ENCODE measurements at places on chromosomes 3 and 15.
A peak's percentile ranks its signal among the peaks of the same experiment; 100 is the strongest.

GRCh38 chr15:85443046-85443445, 62.6 kb downstream of the AKAP13 start:
- no peak for DNase-seq

DNA sequence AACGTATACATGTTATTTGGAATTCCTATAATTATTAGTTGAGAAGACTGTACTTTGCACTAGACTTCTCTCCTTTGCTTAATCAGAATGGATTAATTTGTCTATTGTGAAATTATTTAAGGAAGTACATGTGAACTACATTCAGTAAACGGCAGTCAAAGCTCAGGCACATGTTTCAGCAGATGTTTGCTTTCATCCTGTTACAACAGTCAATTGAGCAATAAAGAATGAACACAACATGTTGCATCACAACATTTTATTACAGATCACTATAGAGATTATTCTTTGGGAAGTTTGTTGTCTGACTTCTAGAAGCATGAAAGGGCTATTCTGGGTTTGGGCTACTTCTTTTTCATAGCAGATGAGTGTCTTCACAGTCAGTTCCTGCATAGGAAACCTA, 39.2 kb downstream of the RAB27A start:
- peak; percentile 69 for DNase-seq

- DNase-seq: peak; percentile 21
These were observed 227.8 kb upstream of the CTNNB1 start for GRCh38 chr3:40971191-40972168.

DNA sequence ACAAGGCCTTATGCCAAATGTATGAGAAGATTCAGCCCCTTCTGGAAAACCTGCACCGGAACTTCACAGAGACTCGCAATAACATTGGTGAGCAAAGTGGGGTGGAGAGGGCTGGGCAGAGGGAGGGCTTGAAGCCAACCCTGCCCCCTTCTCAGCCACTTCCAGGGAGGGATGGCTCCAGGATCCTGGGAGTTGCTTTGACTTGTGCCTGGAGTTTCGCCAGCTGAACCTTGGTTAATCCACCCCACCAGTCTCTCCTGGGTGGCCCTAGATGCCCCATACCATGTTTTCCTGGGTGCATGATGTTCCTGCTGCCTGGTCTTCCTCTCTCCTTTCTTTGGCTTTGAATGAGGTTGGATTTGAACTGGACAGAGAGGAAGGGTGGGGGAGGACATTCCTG, 10.8 kb downstream of the TBC1D21 start:
- no peak for DNase-seq

DNA sequence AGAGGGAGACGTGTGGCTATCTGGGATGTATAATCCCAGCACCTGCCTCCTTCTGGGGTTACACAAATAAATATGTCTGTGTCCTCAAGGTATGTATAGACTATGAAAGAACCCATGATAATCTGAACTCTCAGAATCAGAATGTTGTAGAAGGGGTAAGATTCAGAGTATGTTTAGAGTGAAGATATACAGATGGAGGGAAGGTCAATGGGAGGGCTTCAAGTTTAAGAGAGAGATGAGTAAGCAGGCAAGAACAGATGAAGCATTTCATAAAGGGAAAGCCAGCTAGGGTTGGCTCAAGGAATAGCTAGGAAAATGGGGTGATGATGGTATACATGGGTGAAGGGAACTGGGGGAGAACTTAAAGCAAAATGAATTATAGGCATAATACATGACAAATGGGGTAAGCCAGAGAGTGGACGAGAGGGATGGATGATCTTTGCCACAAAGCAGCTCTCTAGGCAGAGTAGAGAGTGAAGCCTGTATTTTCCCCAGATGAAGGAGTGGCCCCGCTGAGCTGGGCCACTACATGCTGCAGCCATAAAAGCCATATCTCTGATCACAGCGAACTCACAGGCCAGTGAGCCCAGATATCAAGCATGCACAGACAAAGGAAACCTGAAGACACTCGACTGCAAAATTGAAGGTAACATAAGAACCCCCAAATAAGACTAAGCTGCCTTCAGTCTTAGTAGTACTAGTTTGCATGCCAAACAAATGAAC, 15.9 kb upstream of the ZBTB38 start:
- no peak for DNase-seq

DNA sequence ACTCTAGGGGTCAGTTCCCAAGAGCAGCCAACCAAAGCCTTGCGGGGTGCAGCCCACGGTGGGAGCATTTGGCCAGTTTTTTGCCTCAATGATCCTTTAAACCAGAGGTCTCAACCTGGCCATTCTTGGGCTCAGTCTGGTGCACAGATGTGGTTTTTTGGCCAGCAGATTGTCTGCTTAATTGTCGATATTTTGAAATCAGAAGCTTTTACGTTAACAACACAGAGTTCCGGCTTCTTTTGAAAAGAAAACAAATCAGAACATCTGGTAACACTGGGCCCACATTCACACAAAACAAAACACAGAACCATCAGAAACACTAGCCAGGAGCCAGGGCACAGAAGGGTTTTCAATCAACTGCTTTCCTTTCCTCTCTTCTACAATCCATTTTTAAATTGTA, 127.7 kb downstream of the XXYLT1 start:
- no peak for DNase-seq

DNA sequence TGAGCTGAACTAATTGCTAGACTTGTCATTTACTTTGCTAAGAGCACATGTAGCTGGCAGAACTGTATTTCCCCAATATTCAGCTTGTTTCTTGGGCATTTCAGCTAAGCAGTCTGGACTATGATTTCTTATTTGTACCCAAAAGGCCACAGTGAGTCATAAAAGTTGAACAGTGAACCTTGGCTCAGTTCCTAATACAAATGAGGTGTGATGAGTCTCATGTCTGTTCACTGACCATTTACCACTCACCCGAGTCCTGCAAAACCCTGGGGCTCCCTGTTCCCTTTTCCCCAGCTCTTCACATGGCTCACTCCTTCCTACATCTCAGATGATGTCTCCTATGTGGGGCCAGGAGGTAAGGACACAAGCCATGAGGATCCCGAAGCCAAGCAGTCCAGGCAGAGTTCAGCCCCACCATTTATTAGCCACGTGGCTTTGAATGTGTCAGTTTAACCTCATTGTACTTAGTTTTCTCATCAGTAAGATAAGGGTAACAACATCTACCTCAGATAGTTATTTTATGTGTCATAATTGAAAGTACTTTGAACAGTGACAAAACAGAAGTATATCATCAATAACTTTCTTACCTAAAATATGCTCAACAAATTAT, 239.3 kb downstream of the IL5RA start:
- DNase-seq: no peak

DNA sequence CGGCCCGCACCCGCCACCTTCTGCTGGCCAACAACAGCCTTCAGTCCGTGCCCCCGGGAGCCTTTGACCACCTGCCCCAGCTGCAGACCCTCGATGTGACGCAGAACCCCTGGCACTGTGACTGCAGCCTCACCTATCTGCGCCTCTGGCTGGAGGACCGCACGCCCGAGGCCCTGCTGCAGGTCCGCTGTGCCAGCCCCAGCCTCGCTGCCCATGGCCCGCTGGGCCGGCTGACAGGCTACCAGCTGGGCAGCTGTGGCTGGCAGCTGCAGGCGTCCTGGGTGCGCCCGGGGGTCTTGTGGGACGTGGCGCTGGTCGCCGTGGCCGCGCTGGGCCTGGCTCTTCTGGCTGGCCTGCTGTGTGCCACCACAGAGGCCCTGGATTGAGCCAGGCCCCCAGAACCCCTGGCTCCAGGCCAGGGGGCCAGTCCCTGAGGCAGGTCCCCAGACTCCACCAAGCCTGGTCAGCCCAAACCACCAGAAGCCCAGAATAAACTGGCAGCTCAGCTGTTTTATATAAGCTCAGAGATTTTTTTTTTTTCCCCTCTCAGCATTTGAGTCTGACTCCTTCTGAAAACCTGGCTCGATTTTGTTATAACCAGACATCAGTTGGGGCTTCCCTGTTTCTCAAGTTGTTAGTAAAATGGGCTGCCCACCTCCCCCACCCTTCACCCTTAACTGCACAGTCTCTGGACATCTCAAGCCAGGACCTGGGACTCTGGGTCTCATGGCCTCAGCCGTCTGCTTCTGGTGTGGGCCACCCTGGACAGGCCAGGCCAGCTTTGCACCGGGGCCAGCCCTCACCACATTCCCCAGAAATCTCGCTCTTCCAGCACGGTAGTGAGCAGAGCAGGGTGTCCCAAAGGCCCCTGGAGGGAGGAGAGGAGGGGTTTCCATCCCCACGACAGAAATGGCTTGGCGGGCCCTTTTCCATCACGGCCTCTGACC, 1.6 kb downstream of the GP9 start:
- no peak for DNase-seq
